ENCODE measurements at places on chromosomes 6 and 20.

DNA sequence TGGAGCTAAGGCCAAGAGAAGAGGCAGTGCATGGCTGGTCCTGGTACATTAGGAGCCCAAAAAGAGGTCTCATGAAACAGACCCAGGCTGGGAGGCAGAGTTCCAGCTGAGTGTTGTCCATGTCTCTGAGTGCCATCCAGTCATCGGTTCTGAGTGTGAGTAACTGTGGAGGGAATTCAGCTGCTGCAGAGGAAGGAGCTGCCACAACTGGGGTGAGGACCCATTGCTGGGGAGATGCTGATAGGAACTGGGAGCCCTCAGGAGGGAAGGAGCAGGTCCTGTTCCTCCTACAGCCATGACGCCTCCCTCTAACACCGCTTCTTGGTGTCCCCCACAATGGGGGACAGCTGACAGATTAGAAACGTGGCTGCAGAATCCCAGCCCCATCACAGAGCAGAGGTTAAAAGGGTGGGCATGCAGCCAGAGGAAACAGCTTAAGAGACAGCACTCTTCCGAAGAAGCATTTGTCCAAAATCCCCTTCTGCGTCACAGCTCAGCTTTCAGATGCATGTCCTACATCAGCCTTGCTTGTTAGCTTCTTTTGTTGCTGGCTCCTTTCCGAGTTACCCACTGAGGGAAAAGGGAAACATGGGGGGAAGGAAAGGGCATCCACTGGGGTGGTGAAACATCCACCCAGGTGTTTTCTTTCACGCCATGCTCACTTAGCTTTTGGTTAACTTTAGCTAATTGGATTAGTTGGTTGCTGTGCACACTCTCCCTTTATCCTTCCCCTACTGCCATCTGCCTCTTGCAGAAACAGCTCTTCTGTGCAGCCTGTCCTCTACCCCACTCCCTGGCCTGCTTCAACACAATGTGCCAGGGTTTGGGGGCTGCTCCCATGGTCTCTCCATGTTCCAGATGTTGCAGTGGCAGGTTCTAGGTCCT is 239.2 kb downstream of the SYNDIG1 start:
- no peak for DNase-seq

DNA sequence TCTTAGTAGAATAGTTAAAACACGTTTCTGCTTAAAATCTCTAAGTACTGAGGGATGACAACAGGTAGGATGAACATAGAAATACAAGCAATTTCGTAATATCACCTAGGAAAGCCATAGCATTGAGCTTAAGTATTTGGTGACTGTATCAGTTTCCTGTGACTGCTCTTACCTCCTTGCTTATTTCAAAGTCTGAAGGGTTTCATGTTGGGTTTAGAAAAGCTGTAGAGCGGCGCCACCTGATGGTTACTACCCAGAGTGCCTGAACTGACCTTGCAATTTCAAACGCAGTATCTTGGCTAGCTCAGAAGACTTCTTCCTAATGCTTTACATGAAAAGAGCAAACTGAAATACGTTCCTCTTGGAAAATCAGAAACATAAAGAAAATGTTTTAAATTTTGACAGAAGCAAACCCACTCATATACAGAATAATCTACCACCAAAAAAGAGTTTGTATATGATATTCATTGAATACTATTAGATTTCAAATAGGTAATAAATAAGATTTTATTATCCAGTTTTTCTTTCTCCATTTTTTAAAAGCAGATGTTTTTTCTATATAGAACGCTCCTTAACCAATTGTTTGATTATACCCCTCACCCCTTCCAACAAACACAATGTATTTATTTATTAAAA is 82.3 kb upstream of the RIPOR2 start:
- DNase-seq = no peak

- no peak for DNase-seq
Measured at GRCh38 chr6:145096846-145097245, 638.5 kb downstream of the EPM2A start.

DNA sequence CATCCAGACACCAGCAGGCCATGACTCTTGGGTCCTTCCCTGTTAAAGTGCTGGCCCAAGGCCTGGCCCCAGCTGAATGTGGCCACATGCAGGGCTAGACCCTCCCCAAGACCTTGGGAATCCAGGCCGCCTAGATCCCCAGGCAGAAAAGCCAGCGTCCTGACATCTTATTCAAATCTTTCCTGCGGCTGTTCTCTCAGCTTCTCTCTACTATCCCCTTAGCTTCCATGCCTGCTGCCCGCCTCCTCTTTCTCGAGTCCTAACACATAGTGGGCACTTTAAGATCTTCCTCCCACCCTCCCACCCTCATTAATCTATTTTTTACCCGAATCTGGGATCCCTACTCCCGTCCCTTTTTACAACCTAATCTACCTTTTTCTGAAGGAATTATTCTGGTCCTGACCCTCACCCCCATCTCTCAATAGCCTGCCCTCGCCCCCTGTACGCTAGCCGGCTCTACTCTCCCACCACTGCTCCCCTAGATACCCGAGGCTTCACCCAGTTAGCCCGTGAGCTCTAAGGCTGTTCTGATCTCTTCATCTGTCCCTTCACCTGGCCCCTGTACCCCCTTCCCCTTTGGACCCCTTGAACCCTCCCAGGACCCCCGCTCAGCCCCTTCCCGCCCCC is at the start of gene CCHCR1:
CCHCR1 (minus strand) TSS at position 290 of the 627 bp plus-strand sequence; CDS start at position 88, 202 bp downstream.
- no peak for DNase-seq

GRCh38 chr20:35595901-35596300 is 19.7 kb upstream of the SPAG4 start:
- no peak for DNase-seq

- no peak for DNase-seq
Measured at GRCh38 chr20:50263831-50264230, 73.2 kb downstream of the CEBPB start.

DNA sequence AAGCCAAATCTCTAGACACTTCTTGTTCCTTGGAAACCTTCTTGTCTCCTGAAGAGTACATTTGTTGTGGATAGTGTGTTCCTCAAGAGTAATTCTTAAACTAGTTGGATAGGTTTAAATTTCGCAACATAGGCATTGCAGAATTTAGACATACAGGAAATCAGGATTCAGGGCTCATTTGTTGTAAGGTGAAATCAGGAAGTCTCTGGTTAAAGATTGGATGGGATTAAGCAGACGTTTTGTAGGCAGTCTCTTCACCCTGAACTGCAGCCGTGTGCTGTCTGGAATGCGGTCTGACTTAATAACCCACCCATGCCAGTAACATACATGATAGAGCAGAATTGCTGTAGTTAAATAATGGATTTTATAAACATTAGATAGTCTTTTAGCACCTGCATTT is 21.7 kb downstream of the HIVEP1 start:
- no peak for DNase-seq

DNA sequence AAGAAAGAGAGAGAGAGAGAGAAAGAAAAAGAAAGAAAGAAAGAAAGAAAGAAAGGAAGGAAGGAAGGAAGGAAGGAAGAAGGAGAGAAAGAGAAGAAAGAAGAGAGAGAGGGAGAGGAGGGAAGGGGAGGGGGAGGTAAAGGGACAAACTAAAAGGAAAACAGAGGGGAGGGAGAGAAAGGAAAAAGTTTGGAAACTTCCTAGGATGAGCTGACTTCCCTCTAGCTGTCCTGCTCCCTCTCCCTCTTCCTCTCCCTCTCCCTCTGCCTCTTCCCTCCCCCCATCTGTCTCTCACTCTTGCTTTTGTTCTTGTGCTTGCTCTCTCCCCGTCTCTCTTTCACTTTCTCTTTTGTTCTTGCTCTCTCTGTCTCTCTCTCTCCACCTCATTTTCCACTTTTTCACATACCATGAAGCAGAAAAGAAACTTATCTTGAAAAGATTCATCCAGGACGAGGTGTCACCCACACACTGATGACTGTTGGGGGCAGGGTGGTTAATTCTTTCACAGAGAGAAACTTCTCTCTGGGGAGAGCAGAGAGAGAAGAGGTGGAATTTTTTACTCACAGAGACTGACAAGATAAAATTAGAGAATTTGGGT is 56.4 kb upstream of the DUSP22 start:
- DNase-seq = no peak

GRCh38 chr6:42030585-42031506 is 19.5 kb upstream of the TAF8 start:
- peak; percentile 85 for DNase-seq

- DNase-seq = no peak
Measured at GRCh38 chr6:166348305-166348949, 6.1 kb upstream of the SFT2D1 start.

GRCh38 chr20:22701679-22702308 is 117.4 kb upstream of the FOXA2 start:
- no peak for DNase-seq

DNA sequence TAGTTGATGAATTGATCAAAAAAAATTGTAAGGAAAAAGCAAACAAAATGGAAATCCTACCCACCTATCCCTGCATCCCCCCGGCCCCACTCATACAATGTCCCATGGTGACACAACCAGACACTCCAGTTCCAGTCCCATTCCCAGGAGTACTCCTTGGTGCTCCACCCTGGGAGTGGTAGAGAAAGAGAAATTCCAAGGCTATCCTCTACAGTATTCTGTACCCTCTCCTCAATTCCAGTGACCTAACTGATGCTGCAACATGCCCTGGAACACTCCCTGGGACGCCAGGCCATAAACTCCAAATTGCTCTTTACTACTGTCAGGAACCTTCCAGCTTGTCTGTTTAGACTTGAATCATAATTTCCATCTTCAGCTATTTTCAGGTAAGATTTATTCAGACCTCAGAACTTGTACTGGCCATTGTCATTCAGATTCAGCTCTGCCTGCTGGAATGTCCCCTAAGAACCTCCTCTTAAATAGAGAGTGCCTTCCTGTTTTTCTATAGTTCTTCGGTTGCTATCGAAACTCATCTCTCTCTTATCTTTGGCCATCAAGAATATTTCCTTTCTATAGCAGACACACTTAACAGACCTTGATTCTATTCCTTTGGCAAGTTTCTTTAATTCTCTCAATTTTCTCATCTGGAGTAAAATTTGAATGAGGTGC is 8.7 kb downstream of the GPX6 start:
- DNase-seq = no peak

- DNase-seq = no peak
Measured at GRCh38 chr6:85677234-85677956, 34.7 kb upstream of the SYNCRIP start.

DNA sequence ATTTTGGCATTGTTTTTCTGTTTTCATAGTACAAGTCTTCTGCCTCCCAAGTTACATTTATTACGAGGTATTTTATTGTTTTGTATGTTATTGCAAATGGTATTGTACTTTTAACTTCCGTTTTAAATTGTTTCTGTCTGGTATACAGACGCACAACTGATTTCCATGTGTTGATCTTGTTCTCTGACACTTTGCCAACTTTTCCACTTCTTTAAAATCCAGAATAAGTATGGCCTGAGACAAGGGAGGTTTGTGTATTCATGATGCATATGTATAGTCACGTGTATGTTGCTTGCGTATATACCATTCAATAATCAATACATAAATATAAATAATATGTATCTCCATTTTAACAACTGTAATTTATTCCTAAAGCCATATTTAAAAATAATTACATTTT is 41.2 kb downstream of the THBS2 start:
- DNase-seq = no peak

GRCh38 chr6:52904562-52905279 is 4.8 kb downstream of the GSTA3 start:
- no peak for DNase-seq

DNA sequence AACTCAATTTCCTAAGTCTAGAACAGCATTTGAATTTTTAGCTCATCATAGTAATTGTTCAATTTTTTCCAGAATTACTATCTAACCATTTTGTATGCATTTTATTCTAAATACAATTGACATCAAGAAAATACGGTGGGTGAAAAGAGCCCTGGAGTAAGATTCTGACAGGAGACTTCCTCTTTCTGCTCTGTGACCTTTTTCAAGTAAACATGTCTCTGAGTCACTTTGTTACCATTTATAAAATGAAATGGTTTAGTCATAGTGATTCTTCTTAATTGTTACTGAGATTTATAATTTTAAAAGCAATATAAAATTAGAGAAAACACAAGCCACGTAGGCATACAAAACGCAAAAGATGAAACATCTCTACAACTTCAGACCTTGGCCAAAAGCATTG is 80.2 kb downstream of the PLCB1 start:
- DNase-seq = no peak

- no peak for DNase-seq
Measured at GRCh38 chr6:40962241-40962640, 76.8 kb downstream of the UNC5CL start.

GRCh38 chr6:50959081-50959641 is 140.5 kb downstream of the TFAP2B start:
- no peak for DNase-seq

DNA sequence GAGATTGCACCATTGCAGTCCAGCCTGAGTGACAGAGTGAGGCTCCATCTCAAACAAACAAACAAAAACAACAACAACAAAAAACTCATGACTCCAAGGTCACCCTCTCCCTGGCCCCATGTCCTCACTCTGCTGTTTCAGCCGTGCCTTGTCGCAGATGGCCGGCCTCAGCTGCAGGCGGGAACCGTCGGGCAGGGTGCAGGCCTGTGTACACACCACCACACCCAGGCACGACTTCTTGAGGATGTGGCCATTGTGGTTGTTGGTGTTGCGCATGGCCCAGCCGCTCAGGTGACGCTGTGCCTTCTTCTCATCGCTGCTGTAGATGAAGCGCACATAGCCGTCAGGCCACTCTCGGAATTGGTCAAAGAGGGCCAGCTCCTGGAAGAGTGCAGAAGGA is 4.8 kb downstream of the GCM2 start:
- DNase-seq = peak; percentile 53

DNA sequence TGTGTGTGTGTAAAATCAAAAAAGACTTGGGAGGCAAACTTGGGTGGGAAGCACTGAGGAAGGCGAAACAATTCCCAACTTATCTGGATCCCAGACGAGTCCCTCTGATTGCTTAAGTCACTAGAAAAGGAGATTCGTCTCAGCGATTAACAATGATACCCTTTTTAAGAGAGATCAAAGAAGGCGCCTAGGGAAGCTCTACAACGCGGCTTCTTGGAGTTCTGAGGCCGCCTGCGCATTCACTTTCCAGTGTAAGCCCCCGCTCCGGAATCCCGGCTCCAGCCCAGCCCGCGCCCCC is 8.7 kb upstream of the TBX18 start:
- DNase-seq = no peak

DNA sequence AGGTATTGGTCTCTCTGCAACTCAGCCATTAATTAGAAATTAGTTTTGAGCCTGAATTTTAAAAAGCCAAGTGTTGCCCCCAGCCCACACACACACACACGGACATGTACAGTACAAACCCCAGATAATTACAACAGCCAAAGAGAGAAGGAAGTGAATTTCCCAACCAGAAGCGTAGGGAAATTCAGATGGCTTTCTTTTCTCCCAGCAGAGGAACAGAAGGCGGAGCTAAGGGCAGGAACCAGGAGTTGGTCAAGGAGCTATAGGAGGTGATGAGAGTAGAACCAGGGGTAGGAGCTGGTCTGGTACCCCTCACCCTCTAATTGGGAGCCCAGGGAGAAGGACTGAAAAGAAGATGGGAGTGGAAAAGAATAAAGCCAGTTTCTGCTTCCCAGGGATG is 3.9 kb upstream of the ZBTB9 start:
- DNase-seq = no peak
